GF-D8 (cell line): ENCODE measurements at places on chromosomes 4 and X.

DNA sequence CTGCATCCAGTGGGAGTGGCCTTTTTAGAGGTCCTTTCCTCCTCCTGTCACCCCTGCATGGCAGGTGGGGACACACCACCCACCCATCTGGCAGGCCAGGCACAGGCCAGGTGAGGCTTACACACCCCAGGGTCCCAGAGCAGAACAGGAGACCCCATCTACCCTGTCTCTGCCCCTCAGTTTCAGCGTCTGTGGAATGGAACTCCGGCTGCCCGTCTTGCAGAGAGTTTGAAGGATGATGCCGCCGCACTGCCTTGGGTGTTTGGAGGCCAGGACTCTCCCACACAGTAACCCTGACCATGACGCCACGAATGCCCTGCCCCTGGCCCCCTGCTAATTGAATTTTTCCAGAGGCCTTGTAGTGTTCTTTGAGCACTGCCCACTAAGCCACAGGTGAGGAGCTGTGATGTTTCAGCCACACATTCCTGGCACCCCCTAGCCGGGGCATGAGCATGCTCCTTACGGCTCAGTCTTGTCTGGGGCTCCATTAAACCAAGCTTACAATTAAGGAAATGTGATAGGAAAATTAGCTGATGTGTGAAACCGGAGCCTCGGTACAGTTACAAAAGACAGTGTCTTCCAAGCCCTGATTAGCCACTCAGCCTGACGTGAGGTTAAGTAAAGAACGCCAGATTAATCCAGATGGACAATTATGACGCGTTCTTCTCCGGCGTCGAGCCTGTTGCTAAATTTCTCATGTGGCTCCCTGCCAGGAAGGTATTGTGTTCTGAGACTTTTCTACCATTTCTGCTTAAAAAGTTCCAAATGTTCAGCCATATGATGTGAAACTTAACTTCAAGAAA is 39.3 kb downstream of the HMX1 start:
- DNase-seq: no peak

DNA sequence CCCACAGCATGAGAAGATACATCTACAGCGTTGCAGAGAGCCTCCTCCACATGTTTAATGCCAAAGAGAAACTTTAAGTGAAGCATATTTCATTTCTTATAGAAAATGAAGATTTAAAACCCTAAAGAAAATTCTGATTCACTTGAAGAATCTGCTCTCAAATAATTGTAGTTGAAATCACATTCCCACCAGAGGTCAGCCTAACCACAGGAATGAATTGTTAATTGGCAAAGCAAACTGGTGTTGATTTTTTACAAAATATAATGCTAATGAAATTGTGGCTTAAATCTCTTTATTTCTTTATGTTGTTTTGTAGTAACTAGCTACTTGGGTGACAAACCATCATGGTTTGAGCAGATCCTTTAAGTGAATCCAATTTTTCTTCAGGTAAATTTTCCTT is 31.1 kb upstream of the WDR17 start:
- no peak for DNase-seq

GRCh38 chr4:146458594-146458993 is 63.1 kb downstream of the SLC10A7 start:
- DNase-seq: no peak

GRCh38 chrX:120790118-120790517 is 85.5 kb downstream of the CT47B1 start:
- no peak for DNase-seq

GRCh38 chr4:125322366-125322730 is 7.6 kb downstream of the FAT4 start:
- DNase-seq: no peak

- DNase-seq: no peak
Measured at GRCh38 chrX:67613996-67614395, 70.2 kb downstream of the AR start.

DNA sequence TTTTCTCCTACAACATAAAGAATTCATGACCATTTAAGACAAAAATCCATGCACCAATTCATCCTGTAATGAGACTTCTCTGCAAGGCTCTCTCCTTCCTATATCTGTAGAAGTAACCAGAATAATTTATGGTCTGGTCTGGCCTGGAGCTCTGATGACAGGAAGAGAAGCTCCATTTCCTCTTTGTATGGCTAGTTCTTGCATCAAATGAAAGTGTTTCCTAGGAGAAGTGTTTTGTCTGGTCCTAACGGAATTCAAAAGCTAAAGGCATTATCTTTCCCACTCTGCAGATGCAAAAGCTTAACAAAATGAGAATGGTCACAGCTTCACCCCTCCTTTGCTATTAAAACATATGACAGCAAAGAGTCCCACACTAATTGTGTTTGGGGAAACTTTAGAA is 55.1 kb downstream of the SPATA18 start:
- DNase-seq: no peak

DNA sequence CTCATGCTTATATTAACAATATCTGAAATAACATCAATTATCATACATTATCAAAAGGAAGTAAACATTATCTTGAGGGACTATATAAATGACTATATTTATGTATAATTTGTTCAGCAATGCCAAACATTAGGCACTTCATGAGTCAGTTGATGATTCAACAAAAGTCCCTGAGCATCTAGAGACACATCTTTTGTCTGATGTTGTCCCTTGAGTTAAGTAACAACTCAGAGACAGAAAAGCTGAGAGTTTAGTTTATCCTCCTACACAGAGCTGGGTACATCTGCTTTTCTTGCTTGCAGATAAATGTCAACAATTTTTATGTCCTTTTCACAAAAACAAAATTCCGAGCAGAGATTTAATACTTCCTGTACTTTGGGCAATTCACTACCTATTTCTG is 311.1 kb downstream of the INPP4B start:
- no peak for DNase-seq

DNA sequence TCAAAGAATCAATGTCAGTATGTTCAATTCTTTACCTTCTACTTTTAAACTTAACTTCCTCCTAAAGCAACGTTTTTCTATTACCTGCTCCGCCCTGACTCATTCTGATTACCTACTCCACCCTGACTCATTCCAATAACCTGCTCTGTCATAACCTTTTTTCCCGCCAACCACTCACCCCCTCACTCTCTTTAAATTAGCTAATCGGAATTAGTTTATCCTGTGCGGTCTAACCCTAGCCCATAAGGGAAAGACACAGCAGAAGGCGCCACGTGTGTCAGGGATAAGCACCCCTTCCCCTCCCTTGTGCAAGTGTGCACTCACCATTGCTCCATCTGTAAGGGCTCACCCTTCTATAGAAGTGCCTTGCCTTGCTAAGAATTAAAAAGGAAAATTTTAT is 64.4 kb downstream of the EIF4E start:
- DNase-seq: no peak

GRCh38 chr4:184420881-184421416 is 53.4 kb downstream of the IRF2 start:
- DNase-seq: no peak

GRCh38 chr4:115670930-115671329 is 557.5 kb upstream of the NDST4 start:
- no peak for DNase-seq

- no peak for DNase-seq
Measured at GRCh38 chr4:3877236-3877635, 111.1 kb downstream of the ADRA2C start.

- no peak for DNase-seq
Measured at GRCh38 chr4:93018243-93018642, 714.5 kb downstream of the GRID2 start.

DNA sequence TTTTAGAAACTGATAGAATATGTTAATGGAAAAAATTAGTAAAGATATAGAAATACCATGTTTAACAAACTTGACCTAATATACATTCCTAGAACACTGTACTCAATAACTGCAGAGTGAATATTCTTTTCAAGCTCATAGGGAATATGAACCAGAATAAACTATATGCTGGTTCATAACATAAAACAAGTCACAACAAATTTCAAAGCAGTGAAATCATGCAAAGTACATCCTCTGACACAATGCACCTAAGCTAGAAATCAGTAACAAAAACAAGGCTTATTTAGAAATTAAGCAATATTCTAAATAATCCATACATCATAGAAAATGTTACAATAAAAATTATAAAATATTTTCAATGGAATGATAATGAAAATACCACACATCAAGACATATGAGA is 9.2 kb upstream of the SEPSECS start:
- DNase-seq: no peak

DNA sequence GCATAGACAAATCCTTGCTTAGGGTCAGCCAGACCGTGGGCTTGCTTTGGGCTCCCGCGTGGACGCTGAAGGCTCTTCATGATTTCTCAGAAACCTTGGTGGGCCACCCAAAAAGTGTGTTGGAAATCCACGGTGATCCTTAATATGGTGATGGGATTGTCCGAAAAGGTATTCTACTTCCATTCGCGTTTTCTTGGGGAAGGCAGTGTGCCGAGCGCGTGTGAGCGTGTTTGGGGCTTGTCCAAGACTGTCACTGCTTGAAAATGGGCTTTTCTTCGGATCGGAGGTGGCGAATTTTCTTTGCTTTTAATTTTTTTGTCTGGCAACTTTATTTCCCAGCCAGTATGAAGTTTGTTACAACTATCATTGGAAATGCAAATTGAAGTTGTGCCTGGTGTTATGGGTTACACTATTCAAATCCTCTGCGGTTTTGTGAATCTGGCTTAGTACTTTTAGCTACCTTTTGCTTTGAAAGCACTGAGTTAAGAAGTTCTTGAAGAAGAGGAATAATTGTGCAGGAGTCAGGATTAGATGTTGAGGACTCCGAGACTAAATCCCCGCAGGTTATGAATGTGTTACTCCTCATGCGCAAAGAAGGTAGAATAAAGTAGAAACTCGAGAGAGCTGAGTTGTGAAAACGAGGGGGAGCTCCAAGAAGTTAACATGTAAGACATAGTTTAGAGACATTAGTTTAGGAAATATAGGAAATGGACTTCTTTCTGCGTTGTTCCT is 3.2 kb downstream of the SPRY1 start:
- DNase-seq: no peak

GRCh38 chrX:116756958-116757357 is 294.2 kb upstream of the CT83 start:
- DNase-seq: no peak

GRCh38 chr4:183544109-183544508 is 39.3 kb downstream of the ING2 start:
- no peak for DNase-seq

DNA sequence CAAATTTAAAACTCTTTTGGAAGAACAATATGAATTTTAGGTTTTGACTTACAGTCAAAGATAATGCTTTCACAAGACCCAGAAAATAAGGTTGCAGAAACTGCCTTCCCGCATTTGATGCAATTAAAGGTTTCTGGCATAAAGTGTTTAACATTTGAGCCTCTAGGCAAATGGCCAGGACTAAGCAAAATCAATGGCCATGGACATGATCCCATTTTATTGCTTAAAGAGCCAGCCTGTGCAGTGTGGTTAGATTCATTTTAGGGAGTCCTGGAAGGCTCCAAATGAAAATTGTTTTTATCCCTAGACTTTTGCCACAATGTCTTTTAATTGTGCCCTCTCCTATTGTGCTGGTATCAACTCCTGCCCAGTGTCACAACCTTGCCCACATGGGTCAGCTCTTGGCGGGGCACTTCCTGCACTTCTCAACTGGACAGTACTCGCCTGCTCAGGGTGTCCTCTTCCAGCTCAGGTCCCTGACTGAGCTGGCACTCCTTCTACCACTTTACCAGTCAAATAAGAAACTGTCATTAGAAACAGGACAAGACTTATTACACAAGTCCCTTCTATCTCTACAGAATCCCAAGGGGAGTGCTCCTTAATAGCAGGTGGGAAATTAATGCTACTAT is 208.4 kb upstream of the NPY2R start:
- DNase-seq: no peak

DNA sequence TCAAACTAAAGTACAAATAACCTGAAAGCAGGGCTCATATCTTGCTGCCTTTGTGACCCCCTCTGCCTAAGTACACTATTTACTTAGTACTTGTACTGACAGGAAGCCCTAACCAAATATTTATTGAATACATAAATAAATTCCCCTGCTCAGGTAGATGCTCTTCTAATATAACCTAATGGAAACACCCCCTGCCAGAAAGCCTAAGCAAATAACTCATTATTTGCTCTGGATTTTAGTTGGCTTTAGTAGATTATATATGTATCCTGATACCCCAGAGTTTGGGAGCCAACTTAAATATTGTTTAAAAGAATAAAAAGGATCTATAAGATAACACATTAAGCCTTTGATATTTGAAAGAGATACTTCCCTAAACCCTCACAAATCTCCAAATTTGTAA is 318.2 kb downstream of the PPP1R2C start:
- no peak for DNase-seq

DNA sequence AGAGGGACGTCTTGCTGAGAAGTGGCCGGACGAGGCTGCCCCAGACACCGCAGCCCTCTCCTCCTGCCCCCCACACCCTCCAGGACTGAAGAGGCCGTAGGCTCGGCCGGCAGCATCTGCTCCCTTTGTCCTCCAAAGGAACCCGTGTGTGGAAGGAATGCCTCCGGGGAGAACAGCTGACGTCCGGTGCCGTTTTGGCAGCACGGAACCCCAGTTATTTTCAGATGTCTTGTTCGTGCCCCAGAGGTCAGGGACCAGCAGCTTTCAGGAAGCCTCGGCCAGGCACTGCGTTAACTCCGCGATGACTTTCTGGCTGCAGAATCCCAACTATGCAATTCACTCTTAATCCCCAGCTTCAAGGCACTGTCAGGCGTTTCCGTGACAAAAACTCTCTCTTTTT is 10.9 kb upstream of the PPP2R3B start:
- DNase-seq: no peak

- DNase-seq: no peak
Measured at GRCh38 chr4:8221985-8222384, 22.9 kb downstream of the SH3TC1 start.

DNA sequence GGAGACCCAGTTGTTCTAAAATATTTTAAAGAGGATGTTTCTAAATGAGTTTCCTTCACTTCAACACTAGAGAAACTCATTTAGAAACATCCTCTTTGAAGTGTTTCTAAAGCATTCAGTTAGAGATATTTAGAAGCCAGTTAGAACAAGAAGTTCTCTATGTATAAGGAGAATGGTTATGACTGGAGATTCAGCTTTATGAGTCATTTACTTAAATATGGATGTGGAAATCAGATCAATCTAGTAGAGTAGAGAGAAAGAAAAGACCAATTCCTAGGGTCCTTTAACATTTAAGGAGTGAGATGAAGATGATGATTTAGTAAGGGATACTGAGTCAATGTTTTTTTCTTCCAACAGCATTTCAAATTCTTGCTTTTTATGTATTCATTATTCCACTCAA is 234.1 kb downstream of the GRXCR1 start:
- no peak for DNase-seq

GRCh38 chrX:101385795-101386541 is at the start of gene BTK:
TSS of gene BTK (minus strand) at chrX:101386191. CDS start at chrX:101375284, 10,907 bp downstream.
- peak; percentile 77 for DNase-seq

DNA sequence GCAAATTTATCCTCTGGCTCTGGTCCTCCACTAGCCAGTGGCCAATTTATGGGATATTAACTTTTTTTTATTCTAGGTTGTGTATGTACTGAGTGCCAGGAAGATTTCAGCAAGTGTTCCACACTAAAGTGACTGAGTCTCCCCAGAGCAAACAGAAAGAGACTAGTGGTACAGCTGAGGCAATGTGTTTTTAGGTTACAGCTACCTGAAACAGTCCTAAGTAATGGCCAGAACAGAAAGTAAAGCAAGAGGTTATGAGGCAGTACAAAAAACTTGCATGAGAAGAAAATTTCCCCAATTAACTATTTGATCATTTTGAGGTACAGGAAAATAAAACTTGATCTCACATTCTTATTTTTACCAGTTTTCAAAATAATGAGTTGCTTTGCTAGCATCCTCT is 31.2 kb downstream of the PRDM8 start:
- no peak for DNase-seq

GRCh38 chrX:69192603-69193002 is 27.4 kb upstream of the PJA1 start:
- no peak for DNase-seq
